Globus pallidus (tissue), 1 donor: ENCODE measurements at places on chromosomes 4 and X.

GRCh38 chrX:135295944-135296305 is 13.4 kb upstream of the ETDC start:
- no peak for DNase-seq

DNA sequence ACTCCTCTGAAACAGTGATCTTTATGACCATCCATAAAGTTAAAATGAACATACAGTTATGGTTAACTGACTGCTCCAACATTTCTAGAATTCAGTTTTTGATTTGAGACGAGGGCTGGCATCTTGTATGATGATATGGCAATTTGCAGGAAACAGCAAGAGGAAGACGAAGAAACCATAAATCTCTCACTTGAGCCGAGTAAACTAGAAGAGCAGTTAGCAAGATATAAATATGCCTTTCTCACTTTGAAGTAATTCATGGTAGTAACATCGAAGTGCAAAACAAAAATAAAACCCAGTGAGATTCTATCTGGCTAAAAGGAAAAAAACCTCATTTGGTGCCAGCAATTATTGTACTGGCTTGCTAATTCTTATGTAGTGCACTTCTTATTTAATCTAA is 139.0 kb upstream of the SPRY1 start:
- no peak for DNase-seq

GRCh38 chrX:78957768-78958130 is 12.6 kb downstream of the P2RY10 start:
- no peak for DNase-seq

GRCh38 chrX:110287605-110288004 is 30.3 kb downstream of the AMMECR1 start:
- no peak for DNase-seq

DNA sequence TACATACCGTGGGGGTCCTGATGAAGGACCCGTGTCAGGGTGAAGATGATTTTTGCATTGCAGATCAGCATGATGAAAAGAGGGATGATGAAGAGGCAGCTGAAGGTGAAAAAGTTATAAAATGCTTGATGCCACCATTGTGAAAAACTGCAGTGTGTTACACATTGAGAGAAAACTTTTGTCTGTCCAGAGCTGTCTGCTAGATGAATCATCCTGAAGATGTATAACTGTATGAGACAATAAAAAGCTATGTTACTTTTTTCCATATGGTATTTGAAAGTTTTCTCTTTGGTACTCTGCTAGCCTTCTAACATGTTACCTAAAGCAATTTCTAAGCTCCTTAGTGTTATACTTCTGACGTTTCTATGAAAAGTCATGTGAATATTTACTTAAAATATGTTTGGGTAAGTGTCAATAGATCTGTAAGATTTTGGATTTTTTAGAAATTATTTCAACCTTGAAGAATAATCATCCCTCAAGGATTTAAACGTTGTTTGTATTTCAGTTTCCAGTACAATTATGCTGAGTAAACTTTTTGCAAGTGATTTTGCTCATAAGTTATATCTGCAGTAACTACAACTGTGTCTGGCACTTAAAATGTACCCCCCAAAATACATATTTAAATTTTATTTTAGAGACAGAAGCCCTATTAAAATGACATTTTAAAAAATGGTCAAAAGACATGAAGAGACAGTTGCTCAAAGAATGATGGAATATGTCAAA is 9.5 kb downstream of the GNRHR start:
- no peak for DNase-seq

DNA sequence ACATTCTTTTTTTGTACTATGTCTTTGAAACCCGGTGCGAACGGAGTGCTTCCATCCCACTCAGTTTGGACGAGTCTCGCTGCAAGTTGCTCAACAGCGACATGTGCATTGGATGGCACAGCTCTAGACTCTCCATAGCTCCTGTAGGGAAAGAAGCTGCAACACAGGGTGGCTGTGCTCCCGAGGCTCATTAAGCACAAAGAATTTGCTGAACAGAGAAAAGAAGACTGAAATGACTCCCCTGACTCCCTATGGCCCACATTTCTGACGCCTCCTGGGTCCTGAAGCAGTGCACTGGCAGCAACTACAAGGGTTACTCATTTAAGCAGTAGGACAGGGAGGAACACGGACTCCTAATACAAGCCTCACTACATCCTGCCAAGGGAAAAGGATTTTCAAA is 127.4 kb downstream of the SH3RF1 start:
- DNase-seq: no peak

DNA sequence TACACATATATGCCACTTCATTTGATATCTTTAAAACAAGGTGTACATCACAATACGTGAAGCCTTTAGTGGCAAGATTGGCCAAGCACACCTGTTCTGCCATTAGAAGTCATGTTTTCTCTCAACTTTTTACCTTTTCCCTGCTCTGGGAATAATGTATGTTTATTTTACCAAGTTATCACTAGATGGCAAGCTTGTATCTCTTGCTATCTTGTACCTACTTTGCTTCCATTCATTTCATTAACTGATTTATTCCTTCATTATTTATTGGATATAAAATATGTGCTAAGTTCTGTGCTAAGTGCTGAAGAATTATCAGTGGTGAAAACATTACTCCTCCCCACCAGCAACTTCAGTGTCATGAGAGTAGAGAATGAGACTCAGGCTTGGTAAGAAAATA is 245.5 kb downstream of the ANK2 start:
- no peak for DNase-seq

DNA sequence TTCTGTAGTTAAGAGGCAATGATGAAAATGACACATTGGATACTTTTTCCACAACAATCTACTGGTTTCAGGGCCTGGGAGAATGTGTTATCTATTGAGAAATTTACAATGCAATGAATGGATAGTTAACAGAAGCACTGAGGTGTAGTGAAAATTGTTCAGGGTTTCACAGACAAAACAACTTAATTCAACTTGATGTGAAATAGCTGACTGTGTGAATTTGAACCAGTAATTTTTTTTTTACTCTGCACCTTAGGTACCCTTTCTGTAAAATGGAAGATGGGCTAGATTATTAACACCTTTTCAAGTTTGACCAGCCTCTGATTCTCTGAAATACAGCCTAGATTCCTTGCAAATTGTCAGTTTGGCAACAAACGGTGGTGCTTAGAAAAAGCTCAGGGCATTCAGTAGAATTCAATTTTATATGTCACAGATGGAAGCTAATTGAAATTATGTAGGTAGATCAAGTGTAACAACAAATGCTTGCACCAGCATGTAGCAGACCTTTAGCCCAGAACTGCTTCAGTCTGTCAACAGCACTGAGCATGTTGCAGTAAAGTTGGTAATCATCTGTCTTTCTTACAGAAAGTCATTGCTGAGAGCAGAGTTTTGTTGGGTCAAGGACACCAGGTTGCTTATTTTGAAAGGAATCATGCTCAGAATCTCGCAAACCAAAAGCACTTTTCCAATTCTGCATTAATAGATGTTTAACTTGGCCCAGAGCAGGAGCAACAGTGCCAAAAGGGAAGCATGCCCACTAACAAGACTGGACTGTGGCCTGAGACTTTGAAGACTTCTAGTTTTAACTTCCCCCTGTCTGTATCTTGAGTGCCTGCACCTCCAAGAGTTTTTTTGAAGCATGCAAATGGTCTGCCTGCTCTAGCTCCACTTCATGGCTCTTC is 526.6 kb downstream of the PACRGL start:
- no peak for DNase-seq

DNA sequence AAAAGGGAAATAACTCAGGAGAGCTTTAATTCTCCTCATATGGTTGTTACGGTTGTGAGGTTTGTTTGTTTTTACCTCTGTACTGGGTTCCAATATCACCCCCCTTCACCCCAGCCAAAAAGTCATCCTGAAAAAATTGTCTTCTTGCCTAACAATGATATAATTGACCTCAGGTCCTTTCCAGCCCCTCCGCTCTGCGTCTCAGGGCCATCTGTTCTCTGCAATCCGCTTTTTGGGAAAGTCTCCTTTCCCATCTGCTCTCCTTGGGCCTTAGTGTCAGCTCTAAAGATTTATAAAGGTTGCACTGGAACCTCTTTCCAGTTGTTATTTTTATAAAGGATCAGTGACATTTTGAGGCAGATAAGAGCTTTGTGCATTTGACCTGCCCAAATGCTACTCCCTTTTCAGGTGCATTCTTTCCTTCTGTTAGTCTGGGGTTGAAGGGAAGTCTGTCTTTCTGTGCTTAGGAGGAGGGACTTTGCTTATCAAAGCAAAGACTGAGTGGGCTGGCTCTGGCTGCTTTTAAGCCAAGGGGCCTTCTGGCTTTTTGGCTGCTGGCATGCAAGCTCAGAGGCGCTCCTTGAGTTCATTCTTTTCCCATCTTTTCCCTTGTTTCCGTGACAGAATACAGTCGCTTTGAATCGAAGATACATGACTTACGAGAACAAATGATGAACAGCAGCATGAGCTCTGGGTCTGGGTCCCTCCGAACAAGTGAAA is 34.1 kb downstream of the DLG3 start:
- DNase-seq: no peak

DNA sequence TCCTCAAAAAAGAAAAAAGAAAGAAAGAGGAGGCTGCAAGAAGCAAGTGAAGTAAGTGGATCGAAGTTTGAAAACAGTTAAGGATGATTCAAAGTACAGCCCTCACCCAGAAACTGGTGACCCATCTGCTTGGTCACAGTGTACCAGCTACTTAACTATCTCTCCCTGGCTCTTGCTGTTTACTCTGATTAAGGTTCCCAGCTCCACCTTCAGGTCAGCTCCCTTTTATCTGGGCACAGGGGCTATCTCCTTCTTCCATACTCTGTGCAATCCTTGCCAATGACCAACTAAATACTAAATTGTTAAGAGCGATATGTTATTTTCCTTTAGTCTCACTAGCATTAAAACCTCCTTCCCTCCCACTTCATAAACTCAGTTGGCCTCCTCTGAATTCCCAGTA is 81.5 kb upstream of the SMIM10 start:
- DNase-seq: no peak

DNA sequence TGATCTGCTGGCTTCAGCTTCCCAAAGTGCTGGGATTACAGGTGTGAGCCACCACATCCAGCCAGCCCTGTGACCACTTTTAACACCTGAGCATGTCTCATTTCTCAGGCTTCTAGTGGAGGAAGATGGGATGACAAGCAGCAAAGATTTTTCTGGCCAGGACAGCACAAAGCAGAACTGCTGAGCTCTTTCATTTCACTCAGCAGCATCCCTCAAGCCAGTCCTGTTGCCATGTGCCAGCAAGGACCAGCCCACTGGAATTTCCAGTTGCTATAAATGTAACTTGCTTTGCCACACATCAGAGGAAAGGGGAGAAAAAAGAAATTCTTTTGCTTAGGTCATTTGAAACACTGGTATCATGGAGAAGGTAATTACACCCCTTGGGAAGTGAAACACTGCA is 75.9 kb downstream of the SLC9A7 start:
- no peak for DNase-seq

GRCh38 chr4:20075248-20075871 is 176.3 kb upstream of the SLIT2 start:
- DNase-seq: no peak

DNA sequence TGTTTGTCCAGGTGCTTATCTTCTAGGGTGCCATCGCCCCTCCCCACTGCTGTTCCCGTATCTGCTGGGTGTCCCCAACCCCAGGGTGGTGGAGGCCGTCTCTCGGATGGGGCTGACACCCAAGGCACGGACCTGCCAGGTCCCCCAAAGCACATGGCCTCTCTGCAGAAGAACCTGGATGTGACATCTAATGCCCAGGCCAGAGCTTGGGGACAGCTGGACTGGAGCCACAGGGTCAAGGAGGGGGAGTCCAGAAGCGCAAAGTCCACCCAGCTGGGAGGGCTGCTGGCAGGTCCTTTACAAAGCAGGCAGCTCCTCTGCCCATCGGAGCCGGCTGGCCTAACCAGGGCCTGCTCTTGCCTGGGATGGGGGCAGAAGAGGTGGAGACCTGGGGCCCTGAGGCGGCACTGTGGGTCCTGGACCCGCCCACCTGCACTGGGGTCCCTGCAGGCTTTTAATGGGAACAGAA is 751 bp upstream of the DOK7 start:
- DNase-seq: no peak

DNA sequence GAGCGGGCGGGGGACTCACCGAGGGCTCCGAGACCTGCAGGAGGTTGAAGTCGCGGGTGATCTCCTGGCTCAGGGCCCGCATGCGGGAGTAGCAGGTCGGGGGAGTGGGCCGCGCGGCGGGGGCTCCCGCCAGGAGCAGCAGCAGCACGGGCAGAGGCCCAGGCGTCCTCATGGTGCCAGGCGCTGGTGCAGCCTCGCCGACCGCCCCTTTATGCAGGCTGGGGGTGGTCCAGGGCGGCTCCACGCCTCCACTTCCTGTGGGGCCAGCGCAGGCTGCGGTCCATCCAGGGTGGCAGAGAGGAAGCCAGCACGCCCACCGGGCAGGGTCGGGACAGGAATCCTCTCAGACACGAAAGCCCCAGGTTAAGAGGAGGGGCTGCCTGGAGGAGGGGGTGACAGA is at the start of gene CYTL1:
Gene CYTL1, minus strand, starts transcription at position 185 of the 400 bp plus-strand sequence. Its CDS starts 13 bp downstream, at position 172.
- no peak for DNase-seq

- no peak for DNase-seq
Observed at GRCh38 chrX:3563451-3563850, 150.0 kb downstream of the PRKX start.
